ENCODE measurements at places on chromosomes 11 and 22. TPM values are rescaled to one million over a fixed set of nuclear protein-coding genes. Genes with fewer than 3 reads are reported as not detected.

- peaks cover 18% of the 10 kb centered on the region for H3K4me1 ChIP-seq
- no peaks in the 10 kb centered on the region for H3K36me3 ChIP-seq
- no peak for DNase-seq
- peaks cover 7% of the 10 kb centered on the region for H3K27me3 ChIP-seq
- no peak overlapping the region for H3K27ac ChIP-seq
Observed at GRCh38 chr11:71282581-71283351, 30.4 kb upstream of the SHANK2 start.

Gene CASP5
- not detected for total RNA-seq

DNA sequence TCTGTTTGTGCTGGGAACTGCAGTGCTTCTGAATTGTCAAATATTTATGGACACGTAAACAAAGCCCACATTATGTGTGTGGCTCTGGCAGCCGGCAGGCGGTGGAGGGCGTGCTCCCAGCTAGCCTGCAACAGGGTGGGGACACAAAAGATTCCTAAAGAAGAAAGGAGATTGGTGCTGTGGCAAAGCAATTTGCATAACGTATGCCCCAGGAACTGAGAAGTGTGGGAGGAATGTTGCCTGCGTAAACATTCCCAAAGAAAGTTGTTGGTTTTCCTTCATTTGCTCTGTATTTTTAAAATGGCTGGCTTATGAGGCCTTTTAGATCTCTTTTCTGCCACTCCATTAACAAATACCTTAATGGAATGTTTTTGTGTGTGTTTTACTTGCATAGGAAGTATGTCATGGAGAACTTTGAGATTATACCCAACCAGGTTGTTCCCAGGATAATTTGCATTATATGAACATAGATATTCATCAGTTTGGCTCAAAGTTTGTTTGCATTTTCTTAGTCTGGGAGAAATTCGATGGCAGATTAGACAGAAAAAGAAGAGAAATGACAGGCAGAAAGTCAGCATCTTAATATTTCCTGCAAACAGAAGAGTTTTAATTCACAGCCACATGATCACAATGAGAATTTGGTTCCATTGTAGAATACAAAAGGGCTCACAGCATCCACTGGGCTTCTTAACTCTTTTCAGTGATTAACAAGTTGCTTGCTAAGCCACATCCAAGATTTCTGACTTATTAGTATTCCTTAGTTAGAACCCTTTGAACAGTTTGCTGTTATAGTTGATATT, 41.8 kb upstream of the DLAT start:
- peak; percentile 67 for DNase-seq
- no peaks in the 10 kb centered on the region for H3K27me3 ChIP-seq
- H3K4me3 ChIP-seq = no peak overlapping the region
- H3K27ac ChIP-seq = peak overlapping the region; percentile 52
- H3K36me3 ChIP-seq = peaks cover 6% of the 10 kb centered on the region

DNA sequence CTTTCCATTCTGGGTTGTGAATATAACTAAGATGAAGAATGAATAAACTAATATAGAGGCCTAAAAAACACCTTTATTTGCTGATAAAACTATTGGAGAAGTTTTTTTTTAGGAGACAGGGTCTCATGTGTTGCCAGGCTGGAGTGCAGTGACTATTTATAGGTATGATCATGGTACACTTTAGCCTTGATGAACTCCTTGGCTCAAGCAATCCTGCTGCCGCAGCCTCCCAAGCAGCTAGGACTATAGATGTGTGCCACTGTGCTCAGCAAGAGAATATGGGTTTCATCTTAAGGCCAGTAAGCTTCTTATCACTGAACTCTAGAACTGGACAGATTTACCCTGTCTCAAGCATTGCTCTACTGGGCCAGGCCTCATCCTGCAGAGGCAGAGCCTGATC, 26.6 kb downstream of the CCDC90B start:
- no peaks in the 10 kb centered on the region for H3K27me3 ChIP-seq
- no peak for DNase-seq
- peaks cover 10% of the 10 kb centered on the region for H3K4me1 ChIP-seq
- no peak overlapping the region for H3K27ac ChIP-seq
- no peak overlapping the region for H3K4me3 ChIP-seq

GRCh38 chr22:26079009-26079408, 90.3 kb upstream of the SEZ6L start:
- H3K36me3 ChIP-seq = no peaks in the 10 kb centered on the region
- DNase-seq = no peak
- H3K27ac ChIP-seq = no peak overlapping the region
- no peaks in the 10 kb centered on the region for H3K4me1 ChIP-seq

Gene C11orf91
- not detected for total RNA-seq

Gene PGGHG
- total RNA-seq = 25.1 TPM

DNA sequence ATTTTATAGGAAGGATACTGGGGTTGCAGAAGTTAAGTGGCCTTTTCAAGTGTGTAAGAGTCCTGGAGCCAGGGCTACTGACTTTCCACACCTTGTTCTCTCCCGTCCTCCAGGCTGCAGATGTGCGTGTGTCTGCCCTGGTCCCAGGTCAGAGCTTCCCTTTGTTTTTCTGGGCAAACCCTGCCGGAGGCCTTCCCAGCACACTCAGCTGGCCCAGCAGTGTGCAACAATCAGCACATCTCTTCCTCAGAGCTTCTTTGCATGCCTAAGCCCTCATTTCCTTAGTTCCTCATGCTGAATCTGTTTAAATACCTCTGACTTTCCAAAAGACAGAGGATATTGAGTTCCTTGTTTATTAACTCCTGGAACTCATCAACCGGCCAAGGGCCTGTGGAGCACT, 80.6 kb downstream of the KCNJ1 start:
- H3K27me3 ChIP-seq = no peaks in the 10 kb centered on the region
- peaks cover 8% of the 10 kb centered on the region for H3K4me1 ChIP-seq
- DNase-seq = no peak
- no peak overlapping the region for H3K27ac ChIP-seq
- peaks cover 6% of the 10 kb centered on the region for H3K36me3 ChIP-seq

- H3K4me3 ChIP-seq = no peak overlapping the region
- H3K36me3 ChIP-seq = no peaks in the 10 kb centered on the region
- no peaks in the 10 kb centered on the region for H3K4me1 ChIP-seq
- no peaks in the 10 kb centered on the region for H3K27me3 ChIP-seq
- peak; percentile 25 for DNase-seq
Observed at GRCh38 chr11:58286249-58286648, 18.2 kb upstream of the OR10W1 start.

- DNase-seq = no peak
- H3K27ac ChIP-seq = peak within 1 kb of the TSS; percentile 70
- H3K27me3 ChIP-seq = no peaks in the 10 kb centered on the region
- peaks cover 37% of the 10 kb centered on the region for H3K4me1 ChIP-seq
Observed at GRCh38 chr11:67289226-67289650, at the start of gene ANKRD13D. Gene ANKRD13D (plus strand): TSS chr11:67289303. CDS start chr11:67289461, 158 bp downstream.

- H3K27ac ChIP-seq = no peak overlapping the region
- H3K4me3 ChIP-seq = no peak overlapping the region
- H3K4me1 ChIP-seq = no peaks in the 10 kb centered on the region
- no peaks in the 10 kb centered on the region for H3K27me3 ChIP-seq
- no peak for DNase-seq
Observed at GRCh38 chr22:49294656-49295464, 532.8 kb downstream of the BRD1 start.

Gene CRYBA4
- total RNA-seq = 2.0 TPM

Gene SMTNL1
- total RNA-seq = not detected

GRCh38 chr11:45725776-45726492, 60.5 kb upstream of the CHST1 start:
- no peaks in the 10 kb centered on the region for H3K36me3 ChIP-seq
- H3K4me3 ChIP-seq = no peak overlapping the region
- DNase-seq = no peak
- H3K4me1 ChIP-seq = no peaks in the 10 kb centered on the region

GRCh38 chr11:111815489-111815888, 49.3 kb upstream of the PPP2R1B start:
- H3K4me1 ChIP-seq = peaks cover 3% of the 10 kb centered on the region
- H3K27ac ChIP-seq = no peak overlapping the region
- DNase-seq = peak; percentile 46
- H3K36me3 ChIP-seq = no peaks in the 10 kb centered on the region

DNA sequence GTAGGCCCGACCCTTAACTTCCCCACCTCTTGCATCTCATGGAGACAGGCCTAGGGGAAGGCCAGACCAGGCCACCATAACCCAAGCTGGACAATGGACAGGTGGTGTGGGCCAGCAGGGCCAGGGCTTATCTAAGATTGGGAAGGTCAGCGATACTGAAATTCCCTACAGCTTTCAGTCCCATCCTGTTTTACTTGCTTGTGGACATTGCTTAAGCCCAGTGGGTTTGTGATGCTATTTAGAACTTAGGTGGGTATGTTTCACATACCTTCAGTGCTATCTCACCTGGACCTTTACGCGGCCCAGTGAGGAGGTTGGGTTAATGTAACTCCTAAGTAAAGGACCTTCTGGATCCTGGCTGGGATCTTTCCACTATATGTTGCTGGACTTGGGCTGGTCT, 1.7 kb downstream of the FADS2 start:
- no peaks in the 10 kb centered on the region for H3K36me3 ChIP-seq
- DNase-seq = no peak
- H3K4me1 ChIP-seq = peaks cover 44% of the 10 kb centered on the region
- H3K27ac ChIP-seq = no peak overlapping the region
- H3K4me3 ChIP-seq = peak overlapping the region; percentile 83

- no peak overlapping the region for H3K27ac ChIP-seq
- H3K4me1 ChIP-seq = peaks cover 7% of the 10 kb centered on the region
Observed at GRCh38 chr11:68051191-68052136, 12.6 kb downstream of the TCIRG1 start.

GRCh38 chr11:7520981-7521487, 7.2 kb downstream of the PPFIBP2 start:
- H3K36me3 ChIP-seq = no peaks in the 10 kb centered on the region
- no peak overlapping the region for H3K4me3 ChIP-seq
- no peak overlapping the region for H3K27ac ChIP-seq

- peaks cover 28% of the 10 kb centered on the region for H3K4me1 ChIP-seq
- H3K27me3 ChIP-seq = peaks cover 3% of the 10 kb centered on the region
- DNase-seq = no peak
- peak overlapping the region; percentile 77 for H3K4me3 ChIP-seq
- no peaks in the 10 kb centered on the region for H3K36me3 ChIP-seq
- no peak overlapping the region for H3K27ac ChIP-seq
Observed at GRCh38 chr22:43185860-43186261, 1.1 kb downstream of the TTLL12 start.

DNA sequence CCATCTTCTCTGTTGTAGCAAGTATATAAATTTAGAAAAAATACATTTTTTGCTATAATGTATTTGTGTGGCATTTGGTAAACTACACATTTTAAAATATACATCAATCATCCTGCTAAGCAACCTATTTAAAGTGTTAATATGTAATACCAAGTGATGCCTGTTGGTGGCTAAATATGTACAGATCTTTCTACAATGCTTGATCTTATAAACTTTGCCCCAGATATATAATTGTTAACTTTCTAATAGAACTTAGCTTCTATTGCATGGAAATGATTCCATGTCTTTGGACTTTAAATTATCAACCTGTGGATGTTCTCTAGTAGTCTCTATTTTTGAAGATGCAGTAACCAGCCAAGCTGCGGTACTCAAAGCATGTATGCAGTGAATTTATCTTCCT, 1260.4 kb upstream of the RAG2 start:
- H3K4me3 ChIP-seq = no peak overlapping the region
- H3K27ac ChIP-seq = no peak overlapping the region
- H3K4me1 ChIP-seq = no peaks in the 10 kb centered on the region
- no peaks in the 10 kb centered on the region for H3K36me3 ChIP-seq

Gene RAG1
- 3.2 TPM for total RNA-seq

DNA sequence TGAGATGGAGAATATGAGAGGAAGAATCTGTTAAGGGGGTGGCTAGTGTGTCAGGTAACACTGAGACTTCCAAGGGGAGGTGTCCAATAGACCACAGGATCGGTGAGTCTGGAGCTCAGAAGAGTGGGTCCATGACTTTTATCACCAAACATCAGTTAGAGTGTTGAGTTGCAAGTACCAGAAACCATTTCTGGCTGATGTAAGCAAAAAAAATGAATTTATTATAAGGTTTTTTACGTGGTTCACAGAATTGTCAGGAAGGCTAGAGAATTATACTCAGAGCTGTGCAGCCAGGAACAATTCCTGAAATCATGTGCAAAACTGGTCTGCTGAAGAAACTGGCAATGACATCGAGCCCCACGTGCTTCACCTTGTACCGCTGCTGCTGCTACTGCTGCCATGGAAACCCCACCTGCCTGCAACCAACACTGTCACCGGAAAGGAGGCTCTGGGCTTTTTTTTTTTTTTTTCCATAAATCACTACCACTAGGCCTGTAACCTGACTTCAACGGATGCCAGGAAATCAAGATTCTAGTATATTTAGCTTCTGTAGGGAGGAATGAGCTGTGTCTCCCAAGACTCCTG, 16.6 kb upstream of the STK33 start:
- no peak overlapping the region for H3K4me3 ChIP-seq
- H3K4me1 ChIP-seq = peaks cover 3% of the 10 kb centered on the region
- DNase-seq = no peak
- H3K27ac ChIP-seq = no peak overlapping the region
- H3K36me3 ChIP-seq = no peaks in the 10 kb centered on the region

DNA sequence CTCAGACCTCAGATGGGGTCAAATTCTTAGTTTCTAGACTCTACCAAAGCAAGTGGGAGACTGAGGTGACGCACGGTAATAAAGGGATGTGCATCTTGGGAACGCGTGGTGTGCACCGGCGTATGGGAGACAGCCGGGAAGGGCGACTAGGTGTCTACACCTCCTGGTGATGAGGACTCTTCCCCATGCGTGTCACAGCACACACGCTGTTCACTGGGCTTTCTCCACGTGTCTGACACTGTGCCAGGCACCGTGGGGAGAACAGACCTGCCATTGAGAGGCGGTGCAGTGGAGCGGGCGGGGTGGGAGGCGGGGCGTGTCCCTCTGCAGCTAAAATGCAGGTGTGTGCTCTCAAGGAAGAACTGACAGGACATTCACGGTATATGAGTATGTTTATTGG, 5.3 kb downstream of the FXYD6 start:
- no peak for DNase-seq
- no peaks in the 10 kb centered on the region for H3K36me3 ChIP-seq
- H3K4me1 ChIP-seq = peaks cover 2% of the 10 kb centered on the region
- no peak overlapping the region for H3K27ac ChIP-seq
- peaks cover 30% of the 10 kb centered on the region for H3K27me3 ChIP-seq

Gene EFCAB6
- total RNA-seq = 1.6 TPM

Gene SOX6
- 16.3 TPM for total RNA-seq

- H3K4me1 ChIP-seq = peaks cover 35% of the 10 kb centered on the region
- no peak for DNase-seq
- H3K27me3 ChIP-seq = no peaks in the 10 kb centered on the region
- no peak overlapping the region for H3K27ac ChIP-seq
Observed at GRCh38 chr11:12071574-12071973, 38.8 kb upstream of the MICAL2 start.

Gene PAMR1
- total RNA-seq = 12.6 TPM

Gene RPS6KB2
- total RNA-seq = 57.0 TPM

Gene ARHGAP8
- 1.3 TPM for total RNA-seq

GRCh38 chr11:75201771-75202170, 38.8 kb upstream of the TPBGL start:
- no peak for DNase-seq
- H3K27me3 ChIP-seq = peaks cover 13% of the 10 kb centered on the region
- no peak overlapping the region for H3K27ac ChIP-seq
- no peaks in the 10 kb centered on the region for H3K36me3 ChIP-seq
- H3K4me1 ChIP-seq = no peaks in the 10 kb centered on the region
- no peak overlapping the region for H3K4me3 ChIP-seq
